ENCODE measurements at places on chromosomes 1 and 21.

GRCh38 chr1:180745098-180745497 is 113.3 kb downstream of the XPR1 start:
- DNase-seq, result no peak

DNA sequence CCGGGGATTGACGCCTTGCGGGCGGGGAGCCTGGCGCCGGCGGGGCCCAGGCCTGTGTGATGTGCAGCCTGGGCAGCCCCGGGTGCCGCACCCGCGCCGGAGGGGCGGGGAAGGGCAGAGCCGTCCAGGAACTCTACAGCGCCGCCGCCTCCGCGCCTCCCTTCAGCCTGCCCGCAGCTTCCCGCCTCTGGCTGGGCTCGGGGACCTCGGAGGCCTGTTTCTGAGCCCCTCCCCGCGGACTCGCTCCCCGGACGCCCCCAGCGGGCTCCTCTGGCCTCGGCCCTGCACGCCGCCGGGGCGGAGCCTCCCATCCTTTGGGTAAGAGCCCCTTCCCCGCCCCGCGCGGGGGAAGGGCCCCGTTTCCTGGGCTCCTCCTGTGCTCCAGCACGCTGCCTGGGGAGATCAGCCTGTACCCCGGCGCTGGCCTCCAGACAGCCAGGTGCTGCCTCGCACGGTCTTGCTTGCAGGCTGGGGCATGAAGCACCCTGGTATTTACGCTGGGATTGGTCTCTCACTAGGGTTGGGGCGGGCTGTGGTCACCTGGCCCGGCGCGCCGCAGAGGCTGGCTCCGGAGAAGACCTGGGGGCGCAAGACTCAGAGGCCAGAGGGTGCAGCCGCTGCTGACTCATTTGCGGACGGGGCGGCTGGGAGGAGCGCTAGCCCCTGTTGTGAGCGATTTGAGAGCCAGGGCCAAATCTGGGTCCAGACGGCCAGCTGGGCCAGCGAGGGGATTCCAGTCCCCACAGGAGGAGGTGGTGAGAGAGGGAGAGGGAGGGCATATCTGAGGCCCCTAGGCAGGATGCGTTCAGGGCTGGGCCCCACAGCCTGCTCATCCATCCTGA is 5.7 kb upstream of the ACOT11 start:
- peak; percentile 45 for DNase-seq

GRCh38 chr1:197618061-197618460 is 157.2 kb downstream of the DENND1B start:
- DNase-seq, result peak; percentile 76

GRCh38 chr21:17925000-17925610 is 105.9 kb upstream of the C21orf91 start:
- peak; percentile 81 for DNase-seq

- DNase-seq, result peak; percentile 48
Observed at GRCh38 chr1:230174041-230174440, 107.0 kb downstream of the GALNT2 start.

GRCh38 chr1:219790834-219791615 is 137.3 kb downstream of the SLC30A10 start:
- DNase-seq, result no peak

DNA sequence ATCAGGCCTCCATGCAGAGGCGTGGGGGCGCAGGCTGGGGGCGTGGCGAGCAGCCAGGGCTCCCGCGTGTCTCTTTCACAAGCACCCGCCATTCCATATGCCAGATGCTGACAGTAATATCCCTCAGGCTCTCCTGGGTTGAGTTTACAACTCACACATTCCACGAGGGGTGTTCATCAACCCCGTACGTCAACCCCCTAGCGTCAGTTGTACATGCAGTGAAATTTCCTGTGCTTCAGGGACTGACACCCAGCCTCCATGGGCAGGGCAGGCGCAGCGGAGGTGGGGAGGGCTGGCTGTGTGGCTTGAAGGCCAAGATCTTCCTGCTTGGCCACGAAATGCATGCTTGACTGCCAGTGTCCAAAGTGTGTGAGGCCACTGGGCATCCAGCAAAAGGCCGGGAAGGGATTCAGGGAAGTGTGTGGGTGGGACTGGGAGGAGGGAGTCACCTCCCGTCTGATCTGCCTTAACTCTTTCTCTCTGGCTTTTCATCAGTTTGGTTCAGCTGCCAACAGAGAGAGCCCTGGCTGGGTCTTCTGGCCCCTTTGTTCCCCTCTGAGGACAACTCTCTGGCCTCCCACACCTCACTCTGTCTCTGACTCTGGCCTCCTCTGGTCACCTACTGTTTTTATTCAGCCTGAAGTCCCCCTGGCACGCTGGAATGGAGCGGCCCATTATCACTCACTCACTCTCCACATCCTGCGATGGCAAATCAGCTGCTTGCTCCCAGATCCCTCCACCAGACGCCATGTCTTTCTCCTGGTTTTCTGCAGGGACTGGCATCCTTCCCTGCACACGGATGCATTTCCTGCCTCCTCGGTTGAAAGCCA is 33.8 kb downstream of the CLIC6 start:
- DNase-seq, result no peak
